Activated CD8-positive, alpha-beta memory T cell treated with anti-CD3 and anti-CD28 coated beads for 24 hours (primary cell): ENCODE measurements at places on chromosomes 4 and X.

- DNase-seq = no peak
Measured at GRCh38 chr4:71396382-71396781, 57.6 kb downstream of the SLC4A4 start.

GRCh38 chrX:121256647-121257046 is 209.2 kb downstream of the GLUD2 start:
- DNase-seq = no peak

GRCh38 chrX:101658661-101659491 is 774 bp downstream of the ARMCX2 start:
- peak; percentile 79 for DNase-seq

GRCh38 chrX:47752685-47753084 is 84.0 kb upstream of the ZNF81 start:
- no peak for DNase-seq

DNA sequence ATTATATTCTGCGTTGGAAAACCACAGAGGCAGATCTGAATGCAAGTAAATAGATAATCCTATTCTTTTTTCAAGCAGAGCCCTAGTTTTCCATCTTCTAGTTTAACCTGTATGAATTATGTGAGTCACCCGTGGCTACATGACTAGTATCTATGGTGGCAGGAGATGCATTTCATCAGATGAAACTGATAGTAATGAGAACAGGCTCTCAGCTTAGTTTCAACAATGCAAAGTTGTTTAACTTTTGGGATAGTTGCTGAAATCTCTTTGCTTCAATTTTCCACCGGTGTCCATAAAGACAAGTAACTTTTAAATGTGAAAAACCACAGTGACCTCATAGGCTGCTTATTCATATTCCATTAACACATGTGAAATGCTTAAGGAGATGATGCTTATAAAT is 1317.4 kb upstream of the TENM3 start:
- no peak for DNase-seq

- no peak for DNase-seq
Measured at GRCh38 chrX:136778020-136778419, 2.7 kb downstream of the ARHGEF6 start.

GRCh38 chr4:80128941-80129340 is 55.9 kb upstream of the ANTXR2 start:
- no peak for DNase-seq

- no peak for DNase-seq
Measured at GRCh38 chr4:10028910-10029309, 7.6 kb upstream of the SLC2A9 start.

- no peak for DNase-seq
Measured at GRCh38 chr4:111811661-111812060, 333.6 kb upstream of the FAM241A start.

DNA sequence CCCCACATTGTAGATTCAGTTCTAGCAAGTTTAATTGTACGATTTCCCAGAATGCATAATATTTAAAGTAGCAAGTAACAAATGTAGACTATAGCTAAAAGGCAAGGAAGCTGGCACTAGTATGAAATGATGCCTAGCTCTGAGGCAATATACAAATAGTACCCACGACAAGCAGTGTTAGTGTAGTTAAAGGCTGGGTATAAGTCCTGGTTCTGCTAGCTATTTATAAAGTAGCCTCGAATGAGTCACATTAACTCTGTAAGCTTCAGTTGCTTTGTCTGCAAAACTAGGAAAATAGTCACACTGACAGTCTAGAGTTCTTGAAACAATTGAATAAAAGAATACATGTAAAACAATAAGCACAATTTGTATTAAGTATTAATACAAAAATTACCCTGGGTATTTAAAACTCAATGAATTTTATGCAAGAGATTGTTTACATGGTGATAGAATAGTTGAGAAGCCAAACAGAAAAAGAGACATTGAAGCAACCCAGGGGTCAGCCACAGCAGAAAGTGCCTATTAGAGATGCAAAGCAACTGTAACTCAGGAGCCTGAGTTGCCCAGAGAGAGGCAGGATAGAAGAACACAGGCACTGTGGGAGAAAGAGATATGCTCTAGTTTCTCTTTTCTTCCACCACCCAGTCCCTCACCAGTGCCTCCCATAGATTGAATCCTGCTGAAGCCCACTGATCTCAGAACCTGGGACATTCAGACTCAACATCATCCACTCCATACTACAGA is 949.0 kb downstream of the C4orf33 start:
- DNase-seq = no peak

DNA sequence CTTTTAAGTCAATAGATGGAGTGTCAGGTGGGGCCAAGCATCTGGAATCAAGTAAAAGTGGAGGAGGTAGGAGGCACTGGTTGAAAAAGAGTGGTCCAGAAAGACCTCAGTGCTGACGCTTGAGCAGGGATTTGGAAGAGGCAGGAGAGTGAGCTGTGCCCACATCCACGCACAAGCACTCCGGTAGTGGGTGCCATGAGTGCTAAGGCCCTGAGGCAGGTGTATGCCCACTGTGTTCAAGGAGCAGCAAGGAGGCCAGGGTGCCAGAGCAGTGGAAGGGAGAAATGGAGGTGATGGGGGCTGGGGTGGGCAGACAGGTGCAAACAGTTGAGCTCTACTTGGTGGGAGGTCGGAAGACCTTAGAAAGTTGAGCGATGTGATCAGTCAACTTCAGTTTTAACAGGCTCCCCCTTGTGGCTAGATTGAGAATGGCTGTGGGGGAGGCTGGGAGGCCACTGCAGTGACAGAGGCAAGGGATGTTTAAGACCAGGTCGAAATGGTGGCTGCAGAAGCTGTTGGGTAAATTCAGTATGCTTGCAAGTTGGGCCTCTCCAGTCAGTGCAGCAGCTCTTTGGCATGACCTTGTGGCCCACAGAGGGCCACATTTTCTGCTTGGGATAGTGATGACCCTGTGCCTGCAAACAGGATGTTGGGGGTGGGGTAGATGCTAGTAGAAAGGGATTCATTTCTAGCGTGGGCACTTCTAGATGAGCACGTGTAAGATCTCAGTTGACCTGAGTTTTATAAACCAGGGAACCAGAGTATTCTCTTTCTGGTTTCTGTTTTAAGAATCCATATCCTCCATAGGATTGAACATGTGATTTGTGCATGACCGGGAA is 12.7 kb downstream of the TKTL1 start:
- DNase-seq = peak; percentile 93

- no peak for DNase-seq
Measured at GRCh38 chr4:3487861-3488260, 24.8 kb downstream of the DOK7 start.

DNA sequence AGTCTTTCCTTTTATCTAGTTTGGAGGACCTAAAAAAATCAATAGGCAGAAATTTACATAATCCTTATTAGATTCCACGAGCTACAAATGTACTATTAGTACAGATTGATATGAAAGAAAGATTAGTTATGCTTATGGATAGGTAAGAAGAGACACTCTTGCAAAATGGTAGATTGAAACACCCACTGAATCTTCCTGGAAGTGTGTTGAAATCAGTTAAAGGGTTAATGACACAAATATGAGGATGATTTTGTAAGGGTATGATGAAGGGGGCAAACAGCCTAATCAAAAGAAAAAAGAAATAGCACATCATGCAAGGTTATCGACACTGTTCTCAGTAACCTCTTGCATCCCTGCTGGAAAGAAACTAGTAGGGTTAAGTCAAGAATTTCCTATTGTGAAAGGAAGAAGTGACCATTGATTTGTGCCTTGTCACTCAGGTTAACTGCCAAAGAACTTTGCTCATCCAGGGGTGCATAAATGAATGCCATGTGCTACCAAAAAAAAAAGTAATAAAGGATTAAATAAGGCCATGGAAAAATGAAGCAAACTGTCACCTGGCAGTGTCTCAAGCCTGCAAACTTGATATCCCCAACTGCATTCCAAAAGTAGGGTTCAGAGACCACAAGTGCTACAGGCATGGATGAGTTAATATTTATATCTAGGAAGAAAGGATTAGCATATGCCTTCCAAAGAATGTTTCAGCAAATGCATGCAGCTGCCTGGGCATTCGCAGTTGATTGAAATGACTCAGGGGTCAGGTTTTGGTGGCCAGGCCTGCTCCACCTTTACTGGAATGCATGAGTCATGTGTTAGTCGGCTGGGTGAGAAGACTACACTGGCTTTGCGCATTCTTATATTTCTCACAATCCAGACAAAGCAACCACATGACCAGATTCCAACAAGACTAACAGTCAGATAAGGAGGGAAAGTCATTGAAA is 78.3 kb upstream of the ATXN3L start:
- DNase-seq = no peak

DNA sequence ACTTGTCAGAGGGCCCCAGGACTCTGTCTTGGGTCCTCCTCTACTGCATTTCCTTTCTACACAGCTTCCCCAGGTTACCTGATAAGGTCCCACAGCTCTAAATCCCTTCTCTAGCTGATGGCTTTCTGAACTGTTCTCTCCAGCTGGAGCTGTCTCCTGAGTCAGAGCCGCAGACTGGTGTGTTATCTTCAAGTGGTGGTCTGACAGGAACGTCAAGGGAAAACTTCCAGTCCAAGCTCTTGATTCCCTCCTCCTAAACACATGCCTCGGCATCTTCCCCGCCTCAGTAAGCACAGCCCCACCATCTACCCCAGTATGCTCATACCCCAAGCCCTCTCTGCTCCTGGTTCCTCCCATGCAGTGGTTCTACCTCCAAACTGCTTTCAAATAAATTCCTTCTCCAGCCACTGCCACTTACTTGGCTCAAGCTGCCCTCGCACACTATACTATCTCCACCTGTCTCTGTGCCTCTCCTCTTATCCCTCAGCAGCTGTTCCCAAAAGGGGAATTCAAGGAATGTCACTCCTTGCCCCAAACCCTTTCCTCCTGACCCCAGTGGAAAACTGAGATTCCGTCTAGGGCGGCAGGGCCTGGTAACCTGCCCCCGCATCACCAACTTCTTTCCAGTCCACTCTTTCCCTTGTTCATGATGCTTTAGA is 17.2 kb upstream of the CENPU start:
- no peak for DNase-seq
